Stromal cell of bone marrow (primary cell): ENCODE measurements at places on chromosomes 3 and 15.

DNA sequence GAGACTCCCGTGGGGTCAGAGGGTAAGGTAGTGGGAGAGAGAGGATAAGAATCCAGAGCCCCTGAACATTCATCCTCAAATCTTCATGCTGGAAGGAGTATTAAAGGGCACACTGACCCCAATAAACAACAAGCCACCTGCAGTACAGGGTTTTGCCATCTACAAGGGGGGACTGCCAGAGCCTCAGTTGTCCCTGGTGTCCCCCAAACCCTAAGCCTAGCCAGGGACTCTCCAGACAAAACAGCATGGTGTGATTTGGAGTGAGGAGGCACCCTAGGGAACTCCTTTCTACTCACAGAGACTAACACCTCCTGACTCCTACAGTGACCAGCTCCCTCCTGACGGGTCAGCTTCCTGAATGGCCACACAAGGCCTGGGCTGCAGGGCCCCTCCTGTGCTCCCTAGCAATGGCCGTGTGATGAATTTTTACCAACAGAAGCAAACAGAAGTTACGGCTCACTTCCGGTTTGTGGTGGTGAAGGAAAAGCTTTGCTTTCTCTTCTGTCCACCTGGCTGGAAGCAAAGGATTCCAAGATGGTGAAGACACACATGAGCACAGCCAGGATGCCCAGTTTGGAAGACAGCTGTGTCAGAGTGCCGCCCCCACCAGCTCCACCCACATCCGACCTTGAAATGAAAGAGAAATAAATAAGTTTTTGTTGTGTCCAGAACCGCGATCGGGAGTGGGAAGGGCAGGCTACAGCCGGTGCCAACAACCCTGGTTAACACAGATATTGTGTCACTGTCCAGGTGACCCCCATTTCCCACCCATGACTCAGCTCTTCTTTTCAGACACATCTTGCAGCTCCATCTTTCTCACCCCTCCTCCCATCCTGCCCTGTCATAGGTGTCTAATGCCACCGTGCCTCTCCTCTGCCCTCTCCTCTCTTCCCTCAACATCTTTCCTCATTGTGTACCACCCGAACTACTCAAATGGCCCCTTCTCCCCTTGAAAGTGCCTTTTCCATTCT lies 69.6 kb upstream of the ATP13A3 start:
- no peak for DNase-seq

GRCh38 chr15:56053046-56053400 lies 59.6 kb upstream of the NEDD4 start:
- no peak for DNase-seq

- DNase-seq = no peak
These were observed 75.8 kb downstream of the SQOR start for GRCh38 chr15:45710657-45711056.

GRCh38 chr3:11712646-11713045 lies 68.9 kb upstream of the VGLL4 start:
- DNase-seq = no peak

- DNase-seq = no peak
These were observed 498 bp downstream of the PDE12 start for GRCh38 chr3:57556459-57557084.

DNA sequence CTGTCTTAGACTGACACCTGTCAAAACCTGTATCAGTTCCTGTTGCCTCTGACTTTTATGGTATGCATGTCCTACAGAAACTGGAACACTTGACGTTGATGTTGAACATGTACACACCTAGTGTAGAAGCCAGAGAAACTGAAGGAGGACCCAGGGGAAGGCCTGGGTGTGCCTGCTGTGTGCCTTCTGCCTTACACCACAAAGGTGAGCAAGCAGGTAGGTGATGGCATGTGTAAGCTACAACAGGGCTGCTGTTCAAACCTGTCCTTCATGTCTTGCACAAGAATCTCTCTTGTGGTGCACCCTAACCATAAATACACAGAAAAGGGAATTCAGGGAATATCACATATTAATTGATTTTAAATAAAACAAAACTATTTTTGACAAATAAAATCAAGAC lies 13.6 kb upstream of the AQP9 start:
- DNase-seq = no peak
